ENCODE measurements at places on chromosomes 3 and 15. TPM values are rescaled to one million over a fixed set of nuclear protein-coding genes. Genes with fewer than 3 reads are reported as not detected.

SLC33A1 gene
- 34.4 TPM for total RNA-seq

CPNE9 gene
- not detected for total RNA-seq

DNA sequence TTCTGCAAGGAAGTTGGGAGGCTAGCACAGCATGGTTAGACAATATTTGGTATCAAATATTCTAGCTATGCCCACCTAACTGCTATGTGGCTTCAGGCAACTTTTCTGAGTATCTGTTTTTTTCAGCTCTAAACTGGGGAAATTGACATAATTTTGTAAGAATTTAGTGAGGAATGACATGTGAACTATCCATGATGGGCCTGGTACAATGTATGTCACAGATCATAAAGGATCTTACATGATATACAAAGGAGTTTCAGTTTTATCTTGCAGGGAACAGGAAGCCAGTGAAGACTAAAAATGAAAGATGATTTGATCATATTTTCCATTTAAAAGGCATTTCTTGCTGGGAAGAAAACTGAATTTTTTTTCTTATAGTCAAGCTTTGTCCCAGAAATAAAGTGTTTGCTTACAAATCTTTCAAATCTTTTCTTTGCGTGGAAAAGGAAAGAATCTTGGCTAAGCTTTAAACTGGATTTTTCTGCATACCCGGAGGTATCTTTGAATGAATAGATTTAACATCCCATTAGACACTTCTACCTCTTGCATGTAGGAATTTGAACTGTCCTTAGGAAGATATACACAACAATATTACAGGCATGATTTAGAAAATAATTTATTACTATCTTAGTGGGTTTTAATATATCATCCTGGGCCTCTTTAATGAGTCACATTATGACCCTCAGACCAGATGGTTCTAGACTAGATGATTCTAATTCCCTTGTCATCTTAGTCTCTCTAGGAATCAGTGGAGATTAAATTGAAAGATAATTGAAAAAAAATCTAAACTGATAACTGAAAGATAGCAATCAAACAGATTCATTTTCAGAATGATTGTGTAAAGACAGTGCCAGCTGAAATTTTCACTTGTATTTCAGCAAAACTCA lies 436.0 kb upstream of the THBS1 start:
- no peak for DNase-seq

DNA sequence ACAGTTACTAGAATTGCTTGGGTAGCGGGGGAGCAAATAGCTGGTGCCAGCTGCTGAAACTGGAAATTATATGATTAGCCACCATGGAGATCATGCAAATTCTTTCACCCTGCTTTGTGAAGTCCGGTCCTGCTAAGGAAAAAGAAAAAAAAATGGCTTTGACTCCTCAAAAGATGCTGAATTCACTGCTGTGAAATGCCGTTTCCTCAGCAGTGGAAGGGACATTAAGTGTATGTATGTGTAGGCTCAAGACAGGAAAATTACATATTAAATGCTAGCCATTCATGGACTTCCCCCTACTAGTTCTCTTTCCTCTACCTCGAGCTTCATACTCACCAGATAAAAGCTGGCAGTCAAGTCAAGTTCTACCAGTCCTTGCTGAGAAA lies 81.9 kb upstream of the ZBED2 start:
- DNase-seq: no peak

GRCh38 chr3:9248522-9249271 lies 749 bp downstream of the SRGAP3 start:
- DNase-seq: no peak

DNA sequence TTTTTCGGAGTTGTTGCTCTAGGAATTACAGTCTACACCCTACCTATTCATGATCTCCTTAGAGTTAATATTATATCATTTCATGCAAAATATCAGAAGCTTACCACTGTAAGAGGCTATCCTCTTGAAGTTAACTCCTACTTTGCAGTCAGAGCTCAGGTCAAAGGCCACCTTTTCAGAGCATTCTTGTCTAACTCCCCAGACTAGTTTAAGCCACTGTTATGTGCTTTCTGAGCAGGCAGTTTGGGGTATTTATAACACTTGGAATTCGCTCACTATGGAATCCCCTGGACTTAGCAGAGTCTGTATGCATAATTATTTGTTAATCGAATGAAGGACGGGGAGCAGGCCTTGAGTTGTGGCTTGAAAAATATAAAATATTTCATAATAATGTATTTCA lies 21.7 kb downstream of the MED12L start:
- no peak for DNase-seq

GRCh38 chr3:142977399-142977728 lies 13.9 kb upstream of the PAQR9 start:
- DNase-seq: peak; percentile 24

GRCh38 chr15:99050328-99050980 lies 42.9 kb upstream of the PGPEP1L start:
- no peak for DNase-seq

GRCh38 chr15:94670438-94671034 lies 439.2 kb downstream of the MCTP2 start:
- peak; percentile 35 for DNase-seq

Measured in IMR-90 (cell line).